ENCODE measurements at places on chromosomes 16 and 17.

- H3K27me3 ChIP-seq = peaks cover 14% of the 10 kb centered on the region
- DNase-seq = no peak
- H3K4me3 ChIP-seq = peak overlapping the region; percentile 37
- peak overlapping the region; percentile 85 for H3K27ac ChIP-seq
Observed at GRCh38 chr17:7384489-7385081, 3.7 kb downstream of the TNK1 start.

GRCh38 chr17:50358177-50358576 is 12.3 kb downstream of the XYLT2 start:
- H3K27me3 ChIP-seq = no peaks in the 10 kb centered on the region
- no peak overlapping the region for H3K4me3 ChIP-seq
- DNase-seq = no peak
- H3K36me3 ChIP-seq = peaks cover 49% of the 10 kb centered on the region
- H3K4me1 ChIP-seq = peaks cover 7% of the 10 kb centered on the region

GRCh38 chr17:44331249-44331760 is 6.7 kb upstream of the SLC25A39 start:
- no peaks in the 10 kb centered on the region for H3K36me3 ChIP-seq
- H3K27me3 ChIP-seq = no peaks in the 10 kb centered on the region
- peaks cover 3% of the 10 kb centered on the region for H3K4me1 ChIP-seq
- H3K4me3 ChIP-seq = no peak overlapping the region
- H3K27ac ChIP-seq = no peak overlapping the region

GRCh38 chr17:56718515-56718914 is 115.2 kb downstream of the C17orf67 start:
- H3K4me1 ChIP-seq = no peaks in the 10 kb centered on the region
- no peaks in the 10 kb centered on the region for H3K27me3 ChIP-seq
- H3K27ac ChIP-seq = no peak overlapping the region

- DNase-seq = no peak
- H3K27me3 ChIP-seq = no peaks in the 10 kb centered on the region
- H3K27ac ChIP-seq = no peak overlapping the region
- no peaks in the 10 kb centered on the region for H3K36me3 ChIP-seq
Observed at GRCh38 chr16:10077861-10078260, 104.4 kb downstream of the GRIN2A start.

GRCh38 chr17:79819534-79820276 is 19.5 kb downstream of the CBX4 start:
- peaks cover 8% of the 10 kb centered on the region for H3K4me1 ChIP-seq
- H3K4me3 ChIP-seq = no peak overlapping the region
- DNase-seq = no peak
- H3K27ac ChIP-seq = no peak overlapping the region
- H3K36me3 ChIP-seq = no peaks in the 10 kb centered on the region

GRCh38 chr16:15899538-15900100 is 11.2 kb upstream of the CEP20 start:
- H3K4me3 ChIP-seq = no peak overlapping the region
- no peaks in the 10 kb centered on the region for H3K36me3 ChIP-seq
- H3K27ac ChIP-seq = no peak overlapping the region
- H3K4me1 ChIP-seq = no peaks in the 10 kb centered on the region
- no peaks in the 10 kb centered on the region for H3K27me3 ChIP-seq

DNA sequence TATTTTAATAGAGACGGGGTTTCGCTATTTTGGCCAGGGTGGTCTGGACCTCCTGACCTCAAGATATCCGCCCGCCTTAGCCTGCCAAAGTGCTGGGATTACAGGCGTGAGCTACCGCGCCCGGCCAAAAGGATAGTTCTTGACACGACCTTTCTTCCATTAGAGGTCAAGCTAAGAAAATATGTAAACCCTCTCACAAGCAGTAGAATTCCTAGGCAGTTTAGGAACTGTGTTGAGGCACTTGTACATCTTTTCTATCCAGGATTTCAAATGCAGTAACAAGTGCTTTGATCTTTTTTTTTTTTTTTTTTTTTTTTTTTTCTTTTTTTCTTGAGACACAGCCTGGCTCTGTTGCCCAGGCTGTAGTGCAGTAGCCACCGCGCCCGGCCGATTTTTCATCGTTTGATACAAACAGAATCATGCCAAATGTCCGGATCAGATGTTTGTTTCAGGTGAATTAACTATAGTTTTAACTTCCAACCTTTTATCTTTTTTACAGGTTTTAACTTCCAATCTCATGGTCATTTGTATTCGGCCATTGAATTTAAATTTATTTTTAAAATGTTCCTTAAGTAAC is 1.5 kb upstream of the ARL6IP1 start:
- H3K36me3 ChIP-seq = peaks cover 4% of the 10 kb centered on the region
- peaks cover 62% of the 10 kb centered on the region for H3K4me1 ChIP-seq
- peak overlapping the region; percentile 70 for H3K4me3 ChIP-seq
- H3K27ac ChIP-seq = peak overlapping the region; percentile 64
- DNase-seq = no peak

- no peak overlapping the region for H3K4me3 ChIP-seq
- no peak for DNase-seq
- no peaks in the 10 kb centered on the region for H3K27me3 ChIP-seq
Observed at GRCh38 chr16:55393991-55394390, 70.0 kb downstream of the IRX6 start.

GRCh38 chr17:60750640-60751039 is 73.0 kb downstream of the BCAS3 start:
- H3K4me3 ChIP-seq = no peak overlapping the region
- H3K27ac ChIP-seq = no peak overlapping the region
- no peaks in the 10 kb centered on the region for H3K27me3 ChIP-seq
- H3K4me1 ChIP-seq = no peaks in the 10 kb centered on the region
- peaks cover 4% of the 10 kb centered on the region for H3K36me3 ChIP-seq

- H3K4me3 ChIP-seq = no peak overlapping the region
- no peak for DNase-seq
- H3K27me3 ChIP-seq = no peaks in the 10 kb centered on the region
- H3K27ac ChIP-seq = peak overlapping the region; percentile 14
- H3K4me1 ChIP-seq = peaks cover 10% of the 10 kb centered on the region
Observed at GRCh38 chr17:64572682-64573154, 65.9 kb downstream of the CEP95 start.

GRCh38 chr17:49634485-49634860 is 43.4 kb downstream of the SPOP start:
- peaks cover 10% of the 10 kb centered on the region for H3K36me3 ChIP-seq
- peaks cover 7% of the 10 kb centered on the region for H3K4me1 ChIP-seq
- H3K27ac ChIP-seq = no peak overlapping the region
- DNase-seq = no peak
- H3K27me3 ChIP-seq = no peaks in the 10 kb centered on the region
